Muscle of back (tissue), 13 donors: ENCODE measurements at places on chromosomes 3 and 15. TPM values are rescaled to one million over a fixed set of nuclear protein-coding genes. Genes with fewer than 3 reads are reported as not detected.

- no peak for DNase-seq
These were observed 7.7 kb downstream of the CCR2 start for GRCh38 chr3:46361408-46362283.

The PLS1 gene
- polyA plus RNA-seq = 0.64 TPM

- no peak for DNase-seq
These were observed 5.2 kb downstream of the SLC49A4 start for GRCh38 chr3:122800031-122800430.

- peak; percentile 82 for DNase-seq
These were observed 179.1 kb downstream of the THSD4 start for GRCh38 chr15:71294251-71294910.

GRCh38 chr15:95284492-95284891 lies 1046.0 kb upstream of the NR2F2 start:
- no peak for DNase-seq

The STRA6 gene
- 1.3 TPM for polyA plus RNA-seq

DNA sequence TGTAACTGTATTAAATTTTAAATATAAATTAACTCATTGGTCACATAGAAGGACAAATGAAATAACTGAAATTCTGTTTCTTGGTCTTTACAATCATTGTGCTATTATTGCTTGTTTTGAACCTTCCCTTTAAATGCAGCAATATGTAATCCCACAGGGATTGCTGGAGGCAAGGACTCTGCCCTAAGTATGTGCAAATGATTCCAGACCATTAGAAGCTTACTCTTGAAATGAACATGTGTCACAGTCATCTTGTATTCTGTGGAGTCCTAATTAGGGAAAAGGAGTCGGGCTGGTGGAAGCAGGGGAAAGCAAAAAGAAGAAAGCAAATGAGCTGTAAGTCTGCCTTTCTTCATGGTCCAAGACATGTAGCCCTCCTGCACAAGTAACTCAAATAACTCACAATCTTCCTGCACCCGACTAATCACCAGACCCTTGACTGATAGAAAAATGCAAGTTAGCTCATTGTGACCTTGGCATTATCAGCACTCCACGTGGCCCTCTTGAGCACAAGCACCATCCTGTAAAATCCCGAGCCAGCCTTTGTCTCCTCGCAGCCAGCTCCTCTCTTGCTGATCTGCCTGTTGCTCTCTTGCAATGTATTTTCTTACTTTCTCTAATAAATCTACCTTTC lies 2.3 kb upstream of the TMPRSS7 start:
- no peak for DNase-seq

- no peak for DNase-seq
These were observed 223.8 kb downstream of the RSRC1 start for GRCh38 chr3:158333736-158334135.

- DNase-seq = no peak
These were observed 225.9 kb downstream of the OXSM start for GRCh38 chr3:26015752-26016151.

The ADPRH gene
- polyA plus RNA-seq = 8.0 TPM

The TMEM266 gene
- polyA plus RNA-seq = 0.88 TPM

GRCh38 chr3:73327052-73327451 lies 265.6 kb downstream of the EBLN2 start:
- no peak for DNase-seq

DNA sequence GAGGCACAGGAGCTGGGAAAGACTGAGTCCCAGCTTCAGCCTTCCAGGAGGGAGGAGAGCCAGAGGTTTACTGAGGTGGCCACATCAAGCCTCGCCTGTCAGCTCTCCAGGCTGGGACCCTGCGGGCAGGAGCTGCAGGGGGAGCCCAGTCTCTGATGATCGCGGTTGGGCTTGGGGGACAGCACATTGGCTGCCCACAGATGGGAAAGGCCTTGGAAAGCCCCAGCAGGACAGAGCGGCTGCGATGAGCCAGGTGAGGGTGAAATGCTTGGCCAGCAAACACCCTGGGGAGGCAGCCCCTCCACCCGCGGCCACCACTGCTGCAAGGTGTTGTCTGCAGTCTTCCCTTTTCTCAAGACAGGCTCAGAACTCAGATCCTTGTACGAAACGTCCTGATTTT lies 31.2 kb downstream of the SEC61A1 start:
- no peak for DNase-seq

DNA sequence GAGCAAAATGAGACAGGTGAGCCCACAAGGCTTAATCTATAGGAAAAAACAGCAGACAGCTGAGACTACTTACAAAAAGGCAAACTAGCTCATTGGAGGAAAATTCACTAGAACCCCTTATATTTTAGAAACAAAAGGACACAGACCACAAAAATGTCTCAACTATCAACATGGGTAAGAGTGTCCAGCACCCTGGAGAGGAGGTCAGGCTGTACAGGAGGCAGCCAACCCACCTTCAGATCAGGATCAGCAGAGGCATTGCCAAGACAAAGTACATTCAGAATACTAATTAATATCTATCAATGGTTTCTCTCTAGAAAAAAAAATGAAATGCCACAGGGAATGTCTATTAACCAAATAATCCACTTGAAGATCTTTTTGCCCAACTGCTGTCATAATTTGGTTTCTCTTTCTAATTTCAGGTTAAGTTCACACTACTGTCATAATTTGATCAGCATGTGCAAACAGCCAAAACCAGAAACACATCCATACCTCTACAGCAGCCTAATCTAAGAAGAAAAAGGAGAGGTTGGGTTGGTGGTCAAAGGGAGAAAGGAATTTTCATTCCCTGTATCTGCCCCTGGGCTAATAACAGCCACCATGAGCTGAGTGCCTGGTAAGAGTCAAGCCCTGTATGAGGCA lies 26.0 kb upstream of the THBS1 start:
- no peak for DNase-seq

GRCh38 chr3:77726517-77726916 lies 686.6 kb downstream of the ROBO2 start:
- peak; percentile 20 for DNase-seq

DNA sequence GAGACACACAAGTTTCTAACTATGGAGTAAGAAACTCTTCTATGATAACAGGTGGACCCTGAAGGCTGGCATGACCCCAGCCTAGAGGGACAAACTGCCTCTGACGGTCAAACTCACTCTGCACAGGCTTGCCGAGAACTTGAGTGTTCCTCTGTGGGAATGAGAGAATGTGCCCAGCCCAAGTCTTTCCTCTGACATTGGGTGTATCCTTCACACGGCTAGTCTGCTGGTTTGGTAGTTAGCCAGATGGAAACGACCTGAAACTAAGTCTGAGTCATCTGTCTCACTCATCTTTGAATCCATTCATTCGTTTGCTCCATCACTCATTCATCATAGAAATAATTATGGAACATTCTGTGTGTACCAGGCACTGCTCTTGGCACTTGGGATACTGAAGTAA lies 198.4 kb downstream of the ATP10A start:
- DNase-seq = no peak

DNA sequence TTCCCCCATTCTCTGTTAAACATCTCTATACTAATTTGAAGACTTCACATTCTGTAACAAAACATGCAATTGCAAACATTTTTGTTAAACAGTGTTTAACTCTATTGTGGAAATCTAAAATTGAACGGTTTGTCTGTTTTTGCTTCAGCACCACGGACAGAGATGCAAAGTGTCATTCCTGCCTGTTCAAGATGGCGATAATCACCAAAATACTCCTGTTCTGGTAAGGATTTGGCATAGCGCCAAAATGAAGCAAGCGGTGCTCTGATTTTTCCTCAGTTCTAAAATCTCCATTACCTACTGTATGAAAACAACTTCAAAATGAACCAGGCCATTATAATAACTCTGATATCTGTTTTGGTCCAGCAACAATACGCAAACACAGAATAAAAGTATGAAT lies 129.7 kb upstream of the TUSC7 start:
- DNase-seq = peak; percentile 14

The TRIM69 gene
- polyA plus RNA-seq = 27.3 TPM

GRCh38 chr3:175778994-175779393 lies 919.9 kb downstream of the NAALADL2 start:
- DNase-seq = no peak

GRCh38 chr3:27673701-27674100 lies 48.4 kb downstream of the EOMES start:
- no peak for DNase-seq

DNA sequence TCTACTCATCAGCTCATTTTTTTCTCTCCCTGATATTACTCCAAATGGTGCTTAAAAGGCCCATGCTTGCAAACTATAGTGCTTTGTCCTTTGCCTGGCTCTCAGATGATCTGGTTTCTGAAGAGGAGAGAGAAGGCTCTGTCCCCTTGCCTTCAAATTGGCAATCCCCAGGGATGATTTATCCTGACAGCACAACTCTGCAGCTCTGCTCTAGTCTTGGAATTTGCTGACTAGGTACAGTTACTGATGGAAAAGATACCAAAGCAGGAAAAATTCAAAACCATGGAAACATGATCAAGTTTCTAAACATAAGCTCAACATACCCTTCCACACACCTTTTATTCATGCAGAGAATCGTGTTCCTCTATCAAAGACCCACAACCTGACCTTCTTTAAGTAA lies 106.7 kb upstream of the CADPS start:
- no peak for DNase-seq

The HACL1 gene
- polyA plus RNA-seq = 7.1 TPM

- DNase-seq = peak; percentile 23
These were observed 324.5 kb downstream of the TBL1XR1 start for GRCh38 chr3:176872771-176873209.

GRCh38 chr3:94778814-94779494 lies 716.1 kb downstream of the NSUN3 start:
- DNase-seq = no peak

- DNase-seq = no peak
These were observed 68.9 kb downstream of the WWTR1 start for GRCh38 chr3:149588909-149589308.

GRCh38 chr3:196611761-196612483 lies 27.6 kb upstream of the NRROS start:
- DNase-seq = no peak

- DNase-seq = no peak
These were observed 162.9 kb upstream of the NR2E3 start for GRCh38 chr15:71647487-71647808.

- no peak for DNase-seq
These were observed 8.0 kb upstream of the PLXND1 start for GRCh38 chr3:129614435-129614834.

DNA sequence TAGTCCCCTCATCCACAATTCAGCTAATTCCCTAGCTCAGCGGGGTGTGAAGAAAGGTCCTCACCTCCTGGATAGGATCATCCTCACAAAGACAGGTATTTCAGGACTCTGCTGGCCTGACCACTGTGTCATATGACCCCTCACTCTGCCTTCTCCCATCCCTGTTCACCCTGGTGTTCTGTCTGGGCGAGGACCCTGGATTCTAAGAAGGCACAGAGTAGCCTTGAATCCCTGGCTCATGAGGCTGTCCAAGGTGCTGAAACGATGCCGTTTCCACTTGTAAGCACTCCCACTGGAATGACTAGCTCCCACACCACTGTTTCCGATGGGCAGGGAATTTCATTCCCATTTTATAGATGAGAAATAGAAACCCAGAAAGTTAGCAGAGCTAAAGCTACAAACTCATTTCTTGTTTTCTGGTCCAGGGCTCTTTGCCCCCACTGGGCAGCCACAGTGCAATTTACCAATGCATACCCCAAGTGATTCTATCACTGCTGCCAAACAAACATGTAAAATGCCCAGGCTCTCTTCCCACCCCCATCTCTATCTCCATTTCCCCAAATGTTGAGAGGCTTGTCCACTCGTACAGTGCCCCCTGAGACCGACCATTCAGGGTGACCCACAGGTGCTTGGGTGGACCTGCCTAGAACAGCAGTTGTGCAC lies 83.2 kb downstream of the RAB11A start:
- DNase-seq = peak; percentile 40

DNA sequence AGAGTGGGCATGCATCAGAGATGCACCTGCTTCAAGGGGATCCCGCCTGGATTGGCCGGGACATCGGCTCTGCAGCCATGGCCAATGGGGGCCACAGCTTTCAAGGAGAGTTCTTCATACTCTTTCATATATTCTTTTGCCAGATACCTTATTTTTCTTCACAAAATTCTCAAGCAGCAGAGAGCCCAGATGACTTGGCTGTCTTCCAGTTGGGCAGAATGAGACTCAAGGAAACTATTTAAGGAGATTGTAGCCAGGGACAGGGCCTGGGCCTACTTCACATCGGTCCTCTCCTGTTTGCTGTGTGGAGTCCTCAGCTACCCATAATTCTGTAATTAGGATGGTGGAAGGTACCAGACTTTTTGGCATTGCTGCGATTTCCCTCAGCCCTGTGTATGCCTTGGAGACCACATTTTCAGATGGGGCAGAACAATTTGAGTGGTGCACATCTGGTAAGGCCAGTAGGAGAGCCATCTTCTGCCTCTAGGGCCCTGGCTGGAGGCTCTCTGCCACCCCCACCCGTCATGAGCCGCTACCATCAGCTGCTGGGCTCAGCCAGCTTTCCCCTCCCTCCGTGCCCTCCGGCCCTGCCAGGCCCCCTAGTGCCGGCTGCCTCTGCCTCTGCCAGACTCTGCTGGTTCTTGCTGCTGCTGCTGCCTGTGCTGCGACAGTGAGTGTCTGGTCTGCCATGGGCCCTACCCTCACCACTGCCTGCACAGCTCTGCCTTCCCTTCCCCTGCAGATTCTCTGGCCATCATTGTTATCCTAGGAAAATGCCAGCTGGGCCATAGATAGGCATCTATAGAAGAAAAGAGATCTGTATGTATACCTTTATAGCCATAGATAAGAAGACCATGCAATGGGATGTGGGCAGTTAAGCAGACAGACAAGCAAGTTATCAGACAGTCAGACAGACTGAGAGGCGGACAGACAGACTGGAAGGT lies 6.7 kb downstream of the PLIN1 start:
- no peak for DNase-seq

DNA sequence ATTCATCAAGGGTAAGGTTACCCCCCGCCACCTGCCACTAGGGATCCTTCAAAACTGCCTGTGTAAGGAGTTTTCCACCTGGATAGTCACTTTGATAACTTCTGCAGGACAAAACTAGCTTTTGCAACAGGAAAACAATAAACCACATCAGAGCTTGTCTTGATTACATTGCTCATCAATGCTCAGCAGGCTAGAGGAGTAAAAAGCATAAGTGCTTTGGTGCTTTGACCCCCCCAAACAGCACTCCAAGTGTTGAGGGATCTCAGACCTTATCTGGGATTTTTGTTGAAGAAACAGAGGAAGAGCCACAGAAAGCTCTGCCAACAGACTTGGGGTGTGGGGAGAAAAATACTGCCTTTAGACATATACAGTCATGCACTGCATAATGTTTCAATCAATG lies 10.8 kb upstream of the PHLDB2 start:
- no peak for DNase-seq

- no peak for DNase-seq
These were observed 929.7 kb upstream of the CFAP20DC start for GRCh38 chr3:59979542-59979941.

- DNase-seq = no peak
These were observed 418.4 kb downstream of the PDCD6IP start for GRCh38 chr3:34216711-34217335.

DNA sequence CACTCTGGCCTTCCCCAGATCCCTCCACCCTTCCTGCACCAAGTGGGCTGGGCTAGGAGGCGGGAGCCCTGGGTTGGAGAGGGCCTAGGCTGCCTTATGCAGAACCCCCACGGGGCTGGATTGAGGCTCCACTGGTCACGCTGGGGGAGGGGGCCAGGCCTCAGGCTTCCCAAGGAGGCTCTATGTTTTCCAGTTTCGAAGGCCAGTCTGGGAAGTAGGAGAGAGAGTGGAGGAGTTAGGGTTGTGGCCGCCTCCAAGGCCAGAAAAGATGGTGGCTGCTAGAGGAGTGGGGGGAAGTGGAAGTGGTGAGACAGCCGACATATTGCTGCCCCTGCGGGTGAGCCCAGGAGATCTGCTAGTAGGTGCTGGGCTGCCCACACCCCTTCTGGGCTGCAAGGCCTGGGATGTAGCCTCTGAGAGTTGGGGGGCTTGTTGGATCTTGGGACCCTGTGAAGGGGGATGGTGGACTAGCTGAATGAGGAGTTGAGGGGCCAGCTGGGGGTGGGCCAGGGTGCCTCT lies 1.2 kb downstream of the GNAI2 start:
- no peak for DNase-seq
